Esophagus squamous epithelium (tissue), 5 donors: ENCODE measurements at places on chromosomes 2 and 18. TPM values are rescaled to one million over a fixed set of nuclear protein-coding genes. Genes with fewer than 3 reads are reported as not detected.

GRCh38 chr18:23970161-23971096, 44.1 kb upstream of the TTC39C start:
- H3K4me1 ChIP-seq: peaks cover 12% of the 10 kb centered on the region
- H3K36me3 ChIP-seq: no peaks in the 10 kb centered on the region
- no peak overlapping the region for H3K4me3 ChIP-seq
- no peaks in the 10 kb centered on the region for H3K27me3 ChIP-seq
- DNase-seq: peak; percentile 13
- peak overlapping the region; percentile 75 for H3K27ac ChIP-seq

- no peak overlapping the region for H3K27ac ChIP-seq
- DNase-seq: no peak
- H3K4me1 ChIP-seq: no peaks in the 10 kb centered on the region
- H3K36me3 ChIP-seq: no peaks in the 10 kb centered on the region
- H3K4me3 ChIP-seq: no peak overlapping the region
- H3K27me3 ChIP-seq: no peaks in the 10 kb centered on the region
Observed at GRCh38 chr2:122481717-122482116, 726.3 kb downstream of the TSN start.

- H3K4me1 ChIP-seq: no peaks in the 10 kb centered on the region
- no peaks in the 10 kb centered on the region for H3K27me3 ChIP-seq
- no peak for DNase-seq
Observed at GRCh38 chr2:113937501-113937900, 47.6 kb downstream of the ACTR3 start.

- H3K27ac ChIP-seq: no peak overlapping the region
- no peaks in the 10 kb centered on the region for H3K36me3 ChIP-seq
- H3K27me3 ChIP-seq: no peaks in the 10 kb centered on the region
- H3K4me3 ChIP-seq: no peak overlapping the region
- no peak for DNase-seq
- no peaks in the 10 kb centered on the region for H3K4me1 ChIP-seq
Observed at GRCh38 chr2:162155093-162155492, 3.0 kb upstream of the GCG start.

DNA sequence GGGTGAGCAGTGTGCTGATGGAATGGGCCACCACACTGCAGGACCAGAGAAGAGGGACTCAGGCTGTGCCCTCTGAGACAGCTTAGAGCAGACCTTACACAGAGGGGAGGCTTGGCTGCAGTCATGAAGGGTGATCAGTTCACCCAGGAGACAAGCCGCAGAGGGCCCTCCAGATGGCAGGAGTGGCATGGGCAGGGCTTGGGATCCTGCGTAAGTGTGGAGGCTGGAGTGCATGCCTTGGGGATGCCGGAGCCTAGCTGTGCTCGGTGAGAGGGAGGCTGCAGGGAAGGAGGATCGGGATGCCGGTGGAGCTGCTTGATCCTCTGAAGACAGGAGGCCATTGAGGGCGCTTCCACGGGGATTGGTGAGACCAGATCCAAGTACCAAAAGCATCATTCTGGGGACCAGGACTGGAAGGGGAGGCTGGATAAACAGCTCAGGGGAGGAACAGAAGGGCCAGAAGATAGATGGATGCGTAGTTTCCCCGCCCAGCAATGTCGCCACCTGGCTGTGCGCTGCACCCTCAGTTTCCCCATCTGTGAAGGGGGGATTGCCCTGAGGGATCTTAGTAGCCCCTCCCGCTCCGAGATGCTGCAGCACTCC, 163.4 kb downstream of the INHBB start:
- H3K27me3 ChIP-seq: no peaks in the 10 kb centered on the region
- peak overlapping the region; percentile 1 for H3K27ac ChIP-seq
- no peaks in the 10 kb centered on the region for H3K36me3 ChIP-seq
- H3K4me3 ChIP-seq: no peak overlapping the region
- peaks cover 9% of the 10 kb centered on the region for H3K4me1 ChIP-seq

GRCh38 chr2:236887953-236888793, 197.5 kb upstream of the COPS8 start:
- H3K4me1 ChIP-seq: no peaks in the 10 kb centered on the region
- no peaks in the 10 kb centered on the region for H3K27me3 ChIP-seq
- H3K4me3 ChIP-seq: no peak overlapping the region
- no peak overlapping the region for H3K27ac ChIP-seq
- no peaks in the 10 kb centered on the region for H3K36me3 ChIP-seq

DNA sequence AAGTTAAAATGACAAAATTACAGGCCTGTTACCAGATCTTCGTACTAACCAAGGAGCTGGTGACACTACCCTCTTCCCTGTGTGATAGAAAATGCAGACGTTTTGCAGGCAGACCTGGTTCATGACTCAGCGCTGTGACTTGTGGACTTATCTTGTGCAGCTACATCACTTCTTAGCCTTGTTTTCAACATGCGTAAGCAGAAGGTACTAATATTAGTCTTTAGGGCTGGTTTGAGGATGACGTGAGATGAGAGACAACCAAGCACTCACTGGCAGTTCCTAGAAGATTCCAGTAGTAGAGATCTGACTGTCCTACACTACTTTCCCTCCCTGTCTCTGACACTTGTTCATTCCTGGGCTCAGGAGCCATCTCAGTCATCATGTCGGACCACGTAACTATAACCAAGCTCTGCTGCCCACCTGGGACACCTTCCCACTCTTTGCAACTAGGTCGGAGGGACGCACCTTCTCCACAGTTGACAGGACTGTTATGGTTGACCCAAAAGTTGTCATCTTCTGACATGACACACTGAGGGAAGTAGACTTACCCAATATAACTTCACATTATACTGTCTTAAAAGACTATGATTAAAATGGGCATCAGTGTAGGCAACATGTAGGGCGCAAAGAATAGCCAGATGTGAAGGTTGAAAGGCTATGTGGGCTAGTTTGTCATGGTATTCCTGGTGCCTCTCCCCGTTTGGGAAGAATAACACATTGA, 64.8 kb downstream of the TNFRSF11A start:
- H3K4me3 ChIP-seq: no peak overlapping the region
- H3K27ac ChIP-seq: no peak overlapping the region
- H3K36me3 ChIP-seq: no peaks in the 10 kb centered on the region
- no peaks in the 10 kb centered on the region for H3K27me3 ChIP-seq

GRCh38 chr2:75491129-75491753, 69.5 kb downstream of the EVA1A start:
- H3K36me3 ChIP-seq: no peaks in the 10 kb centered on the region
- H3K4me1 ChIP-seq: no peaks in the 10 kb centered on the region
- DNase-seq: no peak
- no peak overlapping the region for H3K27ac ChIP-seq
- no peaks in the 10 kb centered on the region for H3K27me3 ChIP-seq

DNA sequence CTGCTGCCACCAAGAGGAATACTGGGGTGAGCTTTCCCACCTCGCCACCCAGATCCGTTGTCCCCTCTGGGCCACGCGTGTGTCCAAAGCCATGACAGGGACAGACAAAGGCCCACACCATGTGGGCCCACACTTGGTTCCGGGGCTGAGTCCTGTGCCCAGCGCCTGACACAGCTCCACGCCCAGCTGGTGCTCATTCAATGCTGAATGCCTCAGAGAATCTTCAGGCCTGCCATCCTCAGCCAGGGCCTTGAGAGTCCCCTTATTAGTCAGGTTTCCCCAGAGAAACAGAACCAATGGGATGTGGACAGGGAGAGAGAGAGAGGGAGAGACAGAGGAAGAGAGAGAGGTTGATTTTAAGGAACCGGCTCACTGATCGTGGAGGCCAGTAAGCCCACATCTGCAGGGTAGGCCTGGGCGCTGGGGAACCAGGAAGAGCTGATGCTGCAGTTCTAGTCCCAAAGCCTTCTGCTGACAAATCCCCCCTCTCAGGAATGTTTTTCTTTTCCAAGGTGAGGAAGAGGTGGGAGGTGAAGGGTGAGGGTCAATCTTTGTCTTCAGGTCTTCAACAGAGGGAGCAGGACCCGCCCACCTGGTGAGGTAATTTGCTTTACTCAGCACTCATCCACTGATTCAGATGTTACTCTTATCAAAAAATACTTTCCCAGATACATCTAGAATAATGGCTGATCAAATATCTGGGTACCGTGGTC, 10.2 kb upstream of the SPATA3 start:
- H3K27me3 ChIP-seq: peaks cover 23% of the 10 kb centered on the region
- H3K4me3 ChIP-seq: no peak overlapping the region
- peaks cover 10% of the 10 kb centered on the region for H3K4me1 ChIP-seq
- no peaks in the 10 kb centered on the region for H3K36me3 ChIP-seq
- H3K27ac ChIP-seq: no peak overlapping the region

DNA sequence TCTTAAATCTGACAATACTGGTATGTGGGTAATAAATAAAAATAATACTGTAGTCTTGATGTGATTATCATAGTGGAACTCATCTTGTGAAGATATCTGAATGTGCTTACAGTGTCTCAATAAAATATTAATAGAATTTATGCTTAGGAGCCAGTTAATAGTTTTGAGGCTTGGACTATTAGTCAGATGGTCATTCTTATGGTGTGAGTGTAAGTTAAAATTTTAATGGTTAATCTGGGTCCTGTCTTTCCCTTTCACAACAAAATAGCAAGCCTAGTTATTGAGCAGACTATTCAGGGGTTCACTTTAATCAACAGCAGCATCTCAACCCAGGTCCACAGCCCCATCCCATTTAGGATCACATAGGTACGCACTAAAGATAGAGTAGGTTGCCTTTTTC, 138.9 kb downstream of the HAUS1 start:
- no peak for DNase-seq
- H3K27ac ChIP-seq: no peak overlapping the region
- H3K4me1 ChIP-seq: no peaks in the 10 kb centered on the region

DNA sequence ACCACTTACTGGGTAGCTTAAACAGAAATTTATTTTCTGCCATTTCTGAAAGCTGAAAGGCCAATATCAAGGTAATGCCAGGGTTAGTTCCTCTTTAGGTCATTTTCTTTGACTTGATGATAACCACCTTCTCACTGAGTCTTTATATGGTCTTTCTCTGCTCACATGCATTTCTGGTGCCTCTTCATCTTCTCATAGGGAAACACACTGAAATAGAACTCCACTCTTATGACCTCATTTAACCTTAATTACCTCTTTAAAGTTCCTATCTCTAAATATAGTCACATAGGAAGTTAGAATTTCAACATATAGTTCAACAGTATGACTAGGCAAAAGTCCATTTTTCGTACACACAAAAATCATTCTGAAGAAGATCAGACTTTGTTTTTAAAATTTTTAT, 616.8 kb upstream of the VRK2 start:
- H3K4me1 ChIP-seq: no peaks in the 10 kb centered on the region
- H3K27ac ChIP-seq: no peak overlapping the region
- DNase-seq: no peak
- H3K4me3 ChIP-seq: no peak overlapping the region
- H3K27me3 ChIP-seq: no peaks in the 10 kb centered on the region
- no peaks in the 10 kb centered on the region for H3K36me3 ChIP-seq

DNA sequence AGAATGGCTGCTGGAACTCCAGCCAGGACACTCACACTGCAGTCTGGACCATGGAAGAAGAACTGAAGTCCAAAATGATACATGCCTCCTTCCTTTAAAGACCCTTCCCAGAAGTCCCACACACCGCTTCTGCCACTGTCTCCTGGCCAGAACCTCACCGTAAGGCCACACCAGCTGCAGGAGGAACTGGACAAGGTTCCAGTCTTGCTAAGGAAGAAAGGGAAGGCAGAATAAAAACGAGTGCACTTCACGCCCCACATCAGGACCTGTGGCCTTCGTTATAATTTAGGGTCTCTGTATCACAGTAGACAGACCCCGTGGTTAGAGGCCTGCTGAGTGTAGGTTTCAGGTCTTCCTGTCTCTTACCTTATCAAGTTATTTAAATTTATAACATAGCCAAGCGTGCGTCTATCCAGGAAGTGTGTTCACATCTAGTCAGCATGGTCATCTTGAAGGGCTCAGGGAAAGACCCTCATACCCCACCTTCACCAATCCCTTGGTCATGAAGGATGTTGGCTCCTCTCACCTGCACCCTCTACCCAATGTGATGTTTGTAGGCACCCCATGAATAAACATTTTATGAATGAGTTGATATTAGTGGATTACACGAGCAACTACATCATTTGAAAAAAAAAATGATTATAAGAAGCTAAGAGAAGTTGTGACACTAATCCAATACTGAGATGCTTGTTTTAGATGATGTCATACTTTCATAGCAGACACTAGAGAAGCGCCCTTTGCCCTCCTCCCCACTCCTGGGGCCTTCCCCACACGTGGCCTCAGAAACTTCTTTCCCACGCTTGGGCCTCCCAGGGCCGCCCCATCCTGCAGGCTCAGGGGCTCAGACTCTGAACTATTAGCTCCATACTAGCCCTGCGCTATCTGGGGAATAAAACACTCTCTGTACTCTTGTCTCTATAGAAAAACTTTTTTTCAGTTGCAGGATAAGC, 157.6 kb downstream of the FAM210A start:
- no peaks in the 10 kb centered on the region for H3K27me3 ChIP-seq
- DNase-seq: no peak
- H3K4me1 ChIP-seq: peaks cover 9% of the 10 kb centered on the region

- no peaks in the 10 kb centered on the region for H3K27me3 ChIP-seq
- H3K4me1 ChIP-seq: no peaks in the 10 kb centered on the region
- H3K27ac ChIP-seq: no peak overlapping the region
- H3K36me3 ChIP-seq: no peaks in the 10 kb centered on the region
Observed at GRCh38 chr2:204795156-204795555, 249.9 kb downstream of the PARD3B start.

DNA sequence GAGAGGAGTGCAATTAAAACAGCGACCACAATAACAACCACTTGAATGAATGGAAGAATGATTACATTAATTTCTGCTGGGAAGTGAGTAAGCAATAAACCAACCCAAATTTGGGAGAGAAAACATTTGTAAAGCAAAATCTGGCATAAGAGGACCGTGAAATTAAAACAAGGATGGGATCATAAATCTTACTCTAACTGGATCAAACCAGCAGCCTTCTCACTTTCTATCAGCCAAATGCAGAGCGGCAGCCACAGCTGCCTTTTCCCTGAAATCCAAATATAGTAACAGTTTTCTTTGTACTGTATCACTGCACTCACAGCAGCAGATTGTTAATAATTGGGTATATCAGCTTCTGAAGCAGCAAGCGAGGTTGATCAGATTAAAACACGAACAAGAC, 245.2 kb upstream of the REG3G start:
- no peaks in the 10 kb centered on the region for H3K27me3 ChIP-seq
- H3K27ac ChIP-seq: no peak overlapping the region
- no peak overlapping the region for H3K4me3 ChIP-seq
- no peak for DNase-seq
- H3K4me1 ChIP-seq: no peaks in the 10 kb centered on the region

- peak overlapping the region; percentile 97 for H3K4me3 ChIP-seq
- H3K27me3 ChIP-seq: no peaks in the 10 kb centered on the region
- peak overlapping the region; percentile 99 for H3K27ac ChIP-seq
- peaks cover 16% of the 10 kb centered on the region for H3K36me3 ChIP-seq
Observed at GRCh38 chr2:127527001-127527804, 914 bp upstream of the IWS1 start.

- H3K4me1 ChIP-seq: no peaks in the 10 kb centered on the region
- no peak overlapping the region for H3K27ac ChIP-seq
- DNase-seq: no peak
- H3K4me3 ChIP-seq: no peak overlapping the region
Observed at GRCh38 chr2:16069663-16069932, 129.2 kb downstream of the MYCN start.

WNT10A gene
- 8.0 TPM for total RNA-seq

DAPL1 gene
- total RNA-seq: 79.3 TPM

DLX2 gene
- not detected for total RNA-seq

BCL2 gene
- 3.7 TPM for total RNA-seq

FHOD3 gene
- 29.6 TPM for total RNA-seq

SERPINB2 gene
- 309 TPM for total RNA-seq
